Mucosa of descending colon (tissue), 3 donors: ENCODE measurements at places on chromosomes 5 and 9. TPM values are rescaled to one million over a fixed set of nuclear protein-coding genes. Genes with fewer than 3 reads are reported as not detected.

DNA sequence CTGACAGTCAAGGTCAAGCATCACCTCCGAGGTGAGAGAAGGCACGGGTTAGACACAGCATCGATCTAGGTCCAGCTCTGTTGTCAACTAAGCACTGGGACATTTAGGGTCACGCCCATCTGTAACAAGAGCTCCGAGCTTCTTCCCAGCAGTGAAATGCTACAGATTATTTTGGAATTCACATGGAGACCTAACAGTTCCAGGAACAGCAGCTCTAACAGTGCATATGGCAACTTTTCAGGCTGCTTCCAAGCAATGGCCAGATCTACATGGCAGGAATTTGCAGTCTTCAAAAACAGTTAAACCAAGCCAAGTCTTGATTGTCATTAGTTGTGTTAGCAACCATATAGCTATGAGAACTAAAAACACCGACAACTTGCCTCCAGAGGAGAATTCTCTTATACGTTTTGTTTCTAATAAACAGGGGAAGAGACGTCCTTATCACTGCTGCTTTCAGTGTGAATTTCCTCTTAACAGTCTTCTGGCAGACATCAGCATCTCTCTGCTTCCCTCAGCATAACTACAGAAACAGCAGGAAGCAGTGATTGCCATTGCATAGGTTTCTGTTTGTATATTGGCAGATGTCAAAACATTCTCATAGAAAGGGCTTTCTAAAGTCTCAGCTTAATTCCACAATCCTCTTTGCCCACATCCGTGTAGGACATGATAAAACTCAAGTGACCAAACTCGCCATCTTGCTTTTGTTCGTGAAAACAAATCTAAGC, 242.1 kb upstream of the DAPK1 start:
- DNase-seq, result no peak

Gene LVRN
- 1.0 TPM for total RNA-seq

DNA sequence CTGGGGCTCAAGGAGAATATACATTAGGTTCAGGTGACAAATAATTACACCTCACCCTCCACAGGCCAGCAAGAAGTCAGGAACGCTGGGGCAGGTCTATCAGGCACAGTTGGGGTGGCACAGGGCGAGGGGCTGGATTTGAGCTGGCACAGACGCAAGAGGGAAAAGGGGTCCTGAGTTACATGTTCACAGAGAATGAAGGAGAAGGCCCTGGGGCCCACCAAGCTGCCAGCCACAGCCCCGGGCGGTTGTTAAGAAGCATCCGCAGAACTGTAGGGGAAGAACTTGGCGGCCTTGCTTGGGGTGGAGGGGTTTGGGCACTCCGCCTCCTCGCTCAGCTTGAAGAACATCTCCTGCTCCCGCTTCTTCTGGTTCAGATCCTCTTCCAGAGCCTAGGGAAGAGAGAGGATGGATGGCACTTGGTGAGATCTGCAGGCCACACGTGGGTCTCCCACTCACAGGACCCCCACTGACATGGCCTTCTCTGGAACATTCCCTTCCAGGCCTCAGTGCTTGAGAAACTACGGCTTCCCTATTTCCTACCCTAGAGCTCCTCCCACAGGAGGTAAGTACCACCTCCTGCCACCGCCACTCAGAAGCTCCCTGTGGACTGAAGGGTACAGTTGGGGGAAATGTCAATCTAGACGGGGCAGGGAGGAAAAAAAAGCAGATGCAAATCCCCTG, 38.3 kb upstream of the FBXW11 start:
- DNase-seq, result no peak

GRCh38 chr5:152306386-152306785, 98.7 kb downstream of the NMUR2 start:
- DNase-seq, result no peak

GRCh38 chr5:3995954-3996619, 400.5 kb downstream of the IRX1 start:
- DNase-seq, result no peak

Gene LOX
- total RNA-seq, result 4.6 TPM

Gene DOCK2
- 18.1 TPM for total RNA-seq

GRCh38 chr5:385321-385720, 57.7 kb upstream of the EXOC3 start:
- no peak for DNase-seq

GRCh38 chr5:13921578-13921977, 22.9 kb downstream of the DNAH5 start:
- DNase-seq, result no peak

Gene PDCD1LG2
- 1.2 TPM for total RNA-seq

- no peak for DNase-seq
Observed at GRCh38 chr5:110329955-110330525, 396.4 kb downstream of the TMEM232 start.
